Karpas-422 (cell line): ENCODE measurements at places on chromosomes 5 and 9. TPM values are rescaled to one million over a fixed set of nuclear protein-coding genes. Genes with fewer than 3 reads are reported as not detected.

Gene CD74
- total RNA-seq: 5,756 and 8,933 TPM in 2 replicates

Gene IFNA21
- total RNA-seq: not detected in 2 replicates

Gene MOB3B
- total RNA-seq: 0.25 and 0.45 TPM in 2 replicates

Gene PLCXD3
- total RNA-seq: not detected in 2 replicates
